ENCODE measurements at places on chromosomes 4 and X. TPM values are rescaled to one million over a fixed set of nuclear protein-coding genes. Genes with fewer than 3 reads are reported as not detected.

- no peaks in the 10 kb centered on the region for H3K4me1 ChIP-seq
- H3K27me3 ChIP-seq, result no peaks in the 10 kb centered on the region
- no peak overlapping the region for H3K27ac ChIP-seq
- peak; percentile 43 for DNase-seq
- H3K36me3 ChIP-seq, result no peaks in the 10 kb centered on the region
Observed at GRCh38 chr4:74886484-74886883, 46.4 kb upstream of the PARM1 start.

- H3K4me1 ChIP-seq, result no peaks in the 10 kb centered on the region
- H3K27me3 ChIP-seq, result peaks cover 56% of the 10 kb centered on the region
- no peak overlapping the region for H3K4me3 ChIP-seq
- no peak overlapping the region for H3K27ac ChIP-seq
Observed at GRCh38 chr4:7194251-7195140, 2.2 kb downstream of the SORCS2 start.

BMX gene
- not detected for total RNA-seq

DNA sequence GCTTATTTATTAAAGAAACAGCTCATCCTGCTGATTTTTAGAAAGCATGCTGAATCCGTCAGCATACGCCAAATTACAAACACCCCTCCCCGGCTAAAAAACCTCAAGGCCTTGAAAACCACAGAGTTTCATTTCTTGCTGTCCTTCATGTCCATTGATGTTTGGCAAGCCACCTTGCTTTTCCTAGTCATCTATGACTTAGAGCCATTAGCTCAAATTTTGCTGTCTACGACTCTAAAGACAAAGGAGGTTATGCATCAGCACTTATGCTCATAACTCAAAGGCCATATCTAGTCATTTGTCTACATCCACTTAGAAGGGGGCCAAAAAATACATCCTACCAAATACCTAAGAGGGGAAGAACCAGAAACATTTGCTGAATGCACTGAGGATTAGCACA lies 925.1 kb downstream of the PCDH7 start:
- no peak for DNase-seq
- no peaks in the 10 kb centered on the region for H3K36me3 ChIP-seq
- no peaks in the 10 kb centered on the region for H3K27me3 ChIP-seq
- H3K4me1 ChIP-seq, result no peaks in the 10 kb centered on the region
- no peak overlapping the region for H3K27ac ChIP-seq
- H3K4me3 ChIP-seq, result no peak overlapping the region

DNA sequence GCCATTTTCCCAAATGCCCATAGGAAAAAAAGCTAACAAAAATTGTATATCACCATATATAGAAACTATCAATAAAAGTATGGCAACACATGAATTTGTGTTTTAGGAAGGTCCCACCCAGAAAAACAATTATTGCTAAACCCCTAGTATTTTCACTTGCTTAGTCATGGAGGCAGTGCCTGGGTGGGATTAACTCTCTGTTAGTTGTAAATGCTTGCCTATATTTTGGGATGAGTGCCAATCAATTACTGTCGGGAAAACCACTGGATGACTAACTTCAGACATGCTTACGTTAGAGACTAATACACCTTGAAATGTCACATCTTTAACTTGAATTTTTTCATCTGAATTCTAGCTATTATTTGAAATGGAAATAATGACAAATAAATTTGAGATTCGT lies 33.9 kb downstream of the TMPRSS11A start:
- no peak for DNase-seq
- H3K27ac ChIP-seq, result no peak overlapping the region
- no peaks in the 10 kb centered on the region for H3K27me3 ChIP-seq
- no peaks in the 10 kb centered on the region for H3K36me3 ChIP-seq
- peaks cover 1% of the 10 kb centered on the region for H3K4me1 ChIP-seq
- no peak overlapping the region for H3K4me3 ChIP-seq

GC gene
- total RNA-seq, result 0.21 TPM

DNA sequence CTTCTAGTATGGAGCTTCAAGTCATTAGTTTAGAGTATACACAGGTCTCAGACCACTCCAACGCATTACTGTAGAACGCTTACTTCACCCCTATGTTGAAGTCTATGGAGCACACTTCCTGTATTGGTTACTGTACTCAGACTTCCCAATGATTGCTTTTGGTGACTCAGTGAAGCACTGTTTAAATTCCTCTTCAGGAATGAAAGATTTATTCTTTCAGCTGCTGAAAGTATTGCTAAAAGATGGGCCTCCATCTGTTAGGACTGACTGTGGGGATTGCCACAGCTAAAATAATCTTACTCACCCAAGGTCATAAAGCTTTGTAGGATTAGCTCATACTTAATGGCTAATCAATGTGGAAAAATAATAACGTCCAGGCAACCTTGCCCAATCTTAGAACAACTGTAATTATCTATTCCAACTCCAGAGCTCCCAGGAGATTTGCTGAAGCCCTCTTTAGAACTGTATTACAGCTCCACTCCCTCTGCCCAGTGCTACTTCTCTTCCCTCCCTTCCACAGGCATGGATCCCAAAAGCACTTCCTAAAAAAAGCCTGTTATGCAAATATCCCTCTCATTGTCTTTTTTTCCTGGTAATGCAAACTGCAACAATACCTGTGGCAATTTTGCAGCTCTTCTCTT lies 281.9 kb upstream of the HS3ST1 start:
- no peaks in the 10 kb centered on the region for H3K4me1 ChIP-seq
- no peak for DNase-seq
- no peak overlapping the region for H3K4me3 ChIP-seq

MXRA5 gene
- 0.09 TPM for total RNA-seq

DNA sequence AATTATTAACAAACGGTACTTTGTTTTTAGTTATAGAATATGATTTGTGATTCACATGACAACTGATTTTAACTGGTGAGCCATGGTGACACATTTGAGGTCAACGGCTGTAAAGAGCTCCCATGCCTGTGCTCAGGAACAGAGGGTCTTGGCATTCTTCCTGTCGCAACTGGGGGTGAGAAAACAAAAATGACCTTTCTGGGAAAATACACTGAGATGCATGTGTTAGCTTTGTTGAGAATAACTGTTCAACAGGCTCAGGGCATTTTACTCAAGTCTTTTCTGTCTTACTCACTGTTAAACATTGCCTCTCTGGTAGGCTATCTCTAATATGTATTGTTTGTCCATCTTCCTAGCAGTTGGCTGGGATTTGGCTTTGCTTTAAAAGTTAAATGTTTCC lies 57.1 kb upstream of the HPGD start:
- H3K27me3 ChIP-seq, result no peaks in the 10 kb centered on the region
- no peaks in the 10 kb centered on the region for H3K4me1 ChIP-seq
- no peaks in the 10 kb centered on the region for H3K36me3 ChIP-seq
- H3K27ac ChIP-seq, result no peak overlapping the region
- no peak overlapping the region for H3K4me3 ChIP-seq
- DNase-seq, result no peak

Measured in cardiac muscle cell (in vitro differentiated cells and primary cell).